Stimulated activated CD4-positive, alpha-beta T cell treated with anti-CD3 and anti-CD28 coated beads, TNF-alpha, amount 100 ng/mL, for 24 hours (primary cell): ENCODE measurements at places on chromosomes 1 and 21.

GRCh38 chr1:163068716-163069115 lies 445 bp upstream of the RGS4 start:
- DNase-seq, result no peak

DNA sequence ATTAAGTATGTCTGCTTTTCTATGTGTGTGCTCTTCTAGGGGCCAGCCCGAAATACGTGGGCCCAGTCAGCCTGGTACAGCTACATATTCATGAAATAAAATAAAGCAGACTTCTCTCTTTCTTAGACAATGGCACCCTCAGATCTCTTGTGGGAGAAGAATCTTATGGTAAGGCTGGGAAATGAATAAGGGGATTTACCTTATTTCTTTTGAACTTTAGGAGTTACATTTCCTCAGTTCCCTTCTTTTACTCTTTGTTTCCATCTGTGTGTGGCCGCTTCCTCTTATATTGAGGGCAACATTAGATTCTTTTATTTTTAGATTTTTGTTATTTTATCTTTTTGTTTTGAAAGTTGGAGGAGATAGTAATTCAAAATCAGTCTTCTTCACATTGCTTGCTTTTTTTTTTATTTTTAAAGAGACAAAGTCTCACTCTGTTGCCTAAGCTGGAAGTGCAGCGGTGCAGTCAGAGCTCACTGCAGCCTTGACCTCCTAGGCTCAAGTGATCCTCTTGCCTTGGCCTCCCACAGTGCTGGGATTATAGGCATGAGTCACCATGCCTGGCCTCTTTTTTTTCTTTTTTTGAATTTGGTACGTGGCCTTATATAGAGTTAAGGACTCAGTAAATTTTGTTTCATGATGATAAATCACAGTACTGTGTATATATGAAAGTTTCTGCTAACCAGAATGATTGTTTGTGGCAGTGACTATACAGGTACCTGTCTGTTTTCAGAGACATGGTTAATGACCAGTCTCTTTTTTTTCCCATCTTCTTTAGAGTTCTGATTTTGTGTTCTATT lies 9.1 kb downstream of the LAMC1 start:
- no peak for DNase-seq

DNA sequence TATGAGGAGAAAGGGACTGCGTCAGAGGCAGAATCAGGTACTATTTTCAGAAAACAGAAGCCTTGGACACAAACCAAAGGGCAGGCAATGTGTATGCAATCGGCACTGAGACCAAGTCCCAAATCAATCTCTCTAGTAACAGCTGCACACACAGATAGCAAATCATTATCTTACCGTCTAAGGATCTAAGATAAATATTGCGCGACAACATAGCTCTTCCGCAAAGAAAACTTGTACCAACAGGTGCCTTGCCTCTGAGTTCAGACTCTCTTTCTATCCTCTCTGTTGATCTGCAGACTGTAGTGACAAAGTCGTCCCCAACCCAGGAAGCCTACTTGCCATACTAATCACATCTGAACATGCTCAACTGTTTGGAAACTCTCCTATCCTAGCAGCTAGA lies 22.6 kb upstream of the SAMD13 start:
- DNase-seq, result no peak

GRCh38 chr1:92495392-92496063 lies 8.8 kb upstream of the GFI1 start:
- DNase-seq, result no peak

GRCh38 chr1:16038620-16038912 lies 5.0 kb upstream of the CLCNKB start:
- DNase-seq, result no peak

- DNase-seq, result no peak
Measured at GRCh38 chr1:59878370-59878769, 48.2 kb downstream of the CYP2J2 start.

- DNase-seq, result no peak
Measured at GRCh38 chr1:166133857-166134256, 32.9 kb downstream of the FAM78B start.

- DNase-seq, result no peak
Measured at GRCh38 chr1:109116286-109116685, 2.4 kb downstream of the ELAPOR1 start.

GRCh38 chr1:245008761-245009160 lies 144.4 kb upstream of the HNRNPU start:
- DNase-seq, result no peak

DNA sequence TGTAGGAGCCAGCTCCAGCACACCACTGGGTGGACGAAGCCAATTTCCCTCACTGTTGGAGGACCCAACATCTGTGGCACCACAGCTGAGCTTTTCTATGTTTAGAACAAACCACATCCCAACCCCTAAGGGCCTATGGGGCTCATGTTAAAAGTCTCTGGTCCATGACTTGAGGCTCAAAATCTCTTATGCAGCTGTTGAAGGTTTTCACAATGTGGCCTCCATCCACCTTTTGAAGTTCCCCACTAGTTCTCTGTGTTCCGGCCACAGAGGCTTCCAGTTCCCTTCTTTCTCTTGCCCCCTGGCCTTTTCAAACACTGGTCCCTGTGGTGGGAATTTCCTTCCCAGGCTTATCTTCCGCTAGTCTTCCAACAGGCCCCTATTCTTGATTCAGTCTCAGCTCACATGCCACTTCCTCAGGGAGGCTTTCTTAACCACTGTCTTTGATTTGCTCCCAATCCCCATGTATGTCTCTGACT lies 3.9 kb upstream of the IFNLR1 start:
- no peak for DNase-seq

GRCh38 chr1:45117766-45118165 lies 88.6 kb downstream of the ZSWIM5 start:
- no peak for DNase-seq

DNA sequence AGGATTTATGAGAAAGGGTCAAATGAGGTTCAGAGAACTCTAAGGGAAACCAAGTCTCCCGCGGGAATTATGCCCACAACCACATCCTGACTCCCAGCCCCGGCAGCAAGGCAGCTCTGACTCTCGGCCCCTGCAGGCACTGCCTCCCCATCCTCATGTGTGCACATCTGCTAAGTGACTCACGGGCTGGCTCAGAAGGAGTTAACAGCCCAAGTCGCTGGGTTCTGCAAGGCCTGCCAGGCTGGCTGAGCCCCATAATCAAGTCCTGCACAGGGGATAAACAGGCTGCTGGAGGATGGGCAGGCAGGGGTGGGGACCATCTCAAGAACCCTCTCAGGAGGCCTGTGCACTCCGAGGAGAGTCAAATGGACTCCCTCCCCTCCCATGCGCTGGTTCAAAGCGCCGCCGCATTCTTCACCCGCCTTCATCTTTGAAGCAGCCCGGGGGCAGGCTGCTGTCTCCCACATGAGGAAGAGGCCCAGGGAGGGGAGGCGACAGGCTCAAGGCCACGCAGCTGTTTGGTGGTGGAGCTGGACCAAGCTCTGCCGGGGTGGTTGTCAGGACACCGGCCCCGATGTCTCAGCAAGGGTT lies 344.3 kb downstream of the MATN1 start:
- no peak for DNase-seq

DNA sequence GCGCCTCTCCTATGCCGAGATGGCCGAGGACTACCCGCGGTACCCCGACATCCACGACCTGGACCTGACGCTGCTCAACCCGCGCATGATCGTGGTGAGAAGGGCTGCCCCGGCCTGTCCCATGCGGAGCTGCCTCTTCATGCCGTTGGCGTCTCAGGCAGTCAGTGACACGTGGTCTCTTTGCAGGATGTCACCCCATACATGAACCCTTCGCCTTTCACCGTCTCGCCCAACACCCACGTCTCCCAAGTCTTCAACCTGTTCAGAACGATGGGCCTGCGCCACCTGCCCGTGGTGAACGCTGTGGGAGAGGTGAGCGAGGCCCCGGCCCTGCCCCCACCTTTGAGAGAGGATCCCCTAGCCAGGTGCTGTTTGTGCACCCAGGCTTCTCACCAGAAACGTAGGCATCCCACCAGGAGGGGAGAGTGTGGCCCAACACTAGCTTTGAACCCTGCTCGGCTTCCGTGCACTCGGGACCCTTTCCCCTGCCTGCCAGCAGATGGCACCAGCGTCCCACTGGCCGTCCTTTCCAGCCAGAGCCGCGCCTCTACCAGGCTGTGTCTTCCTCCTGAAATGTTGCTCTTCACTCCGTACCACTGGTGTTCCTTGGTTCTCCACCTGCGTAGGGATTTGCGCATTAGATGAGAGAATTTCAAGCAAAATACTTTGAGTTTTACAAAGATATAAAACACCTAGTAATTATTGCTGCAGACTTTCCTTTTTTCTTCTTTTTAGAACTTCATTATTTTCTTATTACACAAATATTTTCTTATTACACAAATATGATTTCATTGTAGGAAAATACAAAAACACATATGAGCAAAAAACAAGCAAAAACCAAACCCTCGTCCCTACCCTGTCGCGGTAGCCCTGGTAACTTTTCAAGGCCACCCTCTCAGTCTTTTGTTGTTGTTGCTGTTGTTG lies 9.0 kb downstream of the NPPA start:
- DNase-seq, result peak; percentile 59

DNA sequence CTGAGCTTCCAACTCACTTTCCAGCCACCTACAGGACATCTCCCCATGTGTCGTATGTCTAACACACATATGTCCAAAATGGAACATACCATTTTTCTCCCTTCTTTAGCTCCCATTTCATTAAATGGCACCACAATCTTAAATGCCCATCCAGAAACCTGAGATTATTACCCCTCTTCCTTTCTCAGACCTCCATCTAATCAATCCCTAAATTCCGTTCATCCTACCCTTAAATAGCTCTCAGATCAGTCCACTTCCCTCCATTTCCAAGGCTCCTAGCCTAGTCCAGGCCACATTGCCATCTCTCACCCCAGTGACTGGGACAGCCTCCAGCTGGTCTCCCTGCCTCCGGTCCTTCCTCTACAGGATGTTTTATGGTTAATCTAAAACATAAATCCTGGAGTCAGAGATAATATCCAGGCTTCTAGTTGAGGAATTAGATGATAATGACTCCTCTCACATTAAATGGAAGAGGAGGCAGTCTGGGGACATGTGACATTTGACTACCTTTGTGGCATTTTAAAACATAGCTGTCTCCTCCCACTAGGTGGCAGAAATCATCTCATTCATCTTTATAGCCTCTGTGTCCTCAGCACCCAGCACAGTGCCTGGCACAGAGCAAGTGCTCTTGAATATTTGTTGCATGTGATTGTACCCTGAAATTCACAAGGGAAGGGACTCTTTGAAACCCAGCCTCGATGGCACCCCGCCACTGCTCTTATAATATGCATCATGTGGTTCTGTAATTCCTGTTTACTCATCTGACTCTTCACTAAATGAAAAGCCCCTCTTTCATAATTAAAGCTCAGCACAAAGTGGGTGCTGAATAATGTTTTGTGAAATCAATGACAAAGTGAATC lies 102.3 kb downstream of the TMEM53 start:
- no peak for DNase-seq

- no peak for DNase-seq
Measured at GRCh38 chr1:223216074-223216473, 73.0 kb upstream of the TLR5 start.

- no peak for DNase-seq
Measured at GRCh38 chr1:169899519-169900217, 6.0 kb upstream of the SCYL3 start.
